Left renal cortex interstitium (tissue), 4 donors: ENCODE measurements at places on chromosomes 13 and 19.

GRCh38 chr19:8333767-8334457 lies 9.2 kb downstream of the KANK3 start:
- no peak for DNase-seq

DNA sequence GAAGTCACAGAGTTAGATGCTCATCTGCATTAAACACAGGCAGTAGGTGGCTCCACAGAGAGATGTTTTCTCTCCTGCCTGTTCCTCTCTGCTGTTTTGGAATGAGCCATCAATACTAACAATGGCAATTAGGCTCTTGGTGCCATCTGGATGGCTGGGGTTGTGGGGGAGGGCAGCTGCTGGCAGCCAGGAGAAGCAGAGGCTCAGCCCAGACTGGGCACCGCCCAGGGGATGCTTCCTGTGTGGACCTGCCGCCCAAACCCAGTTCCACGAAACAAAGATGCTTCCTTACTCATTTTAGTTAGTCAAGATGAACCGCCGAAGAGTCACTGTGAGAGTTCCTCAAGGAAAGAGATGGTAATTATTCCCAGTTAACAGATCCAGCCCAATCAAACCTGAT lies 50.8 kb upstream of the PCDH8 start:
- DNase-seq, result no peak

DNA sequence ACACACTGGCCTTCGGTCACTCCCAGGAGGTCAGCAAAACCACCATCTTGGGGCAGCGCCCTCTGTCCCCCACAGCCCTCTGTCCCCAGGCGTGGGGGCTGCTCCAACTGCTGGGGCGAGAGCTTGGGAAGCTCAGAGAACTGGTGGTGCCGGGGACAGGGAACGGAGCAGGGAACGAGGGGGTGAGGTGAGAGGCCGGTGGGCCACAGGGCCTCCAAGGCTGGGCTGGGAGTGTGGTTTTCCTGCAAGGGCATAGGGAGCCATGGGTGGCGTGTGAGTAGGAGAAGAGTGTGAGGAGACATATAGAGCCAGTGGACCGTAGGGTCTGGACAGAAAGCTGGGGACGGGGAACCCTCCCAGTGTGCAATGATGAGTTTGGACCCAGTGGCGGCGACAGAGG lies 34.1 kb downstream of the F2RL3 start:
- no peak for DNase-seq

GRCh38 chr13:110430391-110431336 lies 123.6 kb downstream of the COL4A2 start:
- DNase-seq, result no peak

DNA sequence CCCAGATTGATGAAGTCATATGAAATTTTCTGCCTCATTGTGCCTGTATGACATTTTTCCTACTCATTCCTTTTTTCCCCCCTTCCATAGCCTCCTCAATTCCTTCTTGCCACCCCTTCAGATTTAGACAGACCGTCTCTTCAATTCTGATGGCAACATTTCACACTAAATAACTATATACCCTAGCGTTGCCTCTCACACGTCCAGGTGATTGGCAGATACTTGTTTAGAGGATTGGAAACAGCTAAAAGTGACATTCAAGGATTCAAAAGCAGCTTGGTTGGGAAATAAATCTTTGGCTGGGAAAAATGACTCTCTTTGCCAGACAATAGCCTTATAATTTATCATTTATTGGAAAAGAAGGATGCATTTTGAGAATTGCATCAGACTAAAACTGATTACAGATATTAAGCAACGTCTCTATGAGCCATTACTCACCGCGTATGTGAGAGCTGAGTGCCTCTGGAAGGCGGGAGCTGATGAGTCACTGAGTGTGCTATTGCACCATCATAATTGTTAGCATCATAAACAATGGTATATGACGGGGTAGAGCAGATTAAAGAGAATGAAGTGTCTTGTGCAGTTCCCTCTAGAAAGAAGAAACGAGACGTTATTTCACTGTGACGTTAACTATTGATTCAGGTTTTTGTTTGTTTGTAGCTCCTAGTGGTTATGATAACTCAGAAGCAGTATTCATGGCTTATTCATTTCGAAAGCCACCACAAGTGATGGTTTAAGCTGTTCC lies 61.1 kb upstream of the FAM216B start:
- DNase-seq, result no peak

DNA sequence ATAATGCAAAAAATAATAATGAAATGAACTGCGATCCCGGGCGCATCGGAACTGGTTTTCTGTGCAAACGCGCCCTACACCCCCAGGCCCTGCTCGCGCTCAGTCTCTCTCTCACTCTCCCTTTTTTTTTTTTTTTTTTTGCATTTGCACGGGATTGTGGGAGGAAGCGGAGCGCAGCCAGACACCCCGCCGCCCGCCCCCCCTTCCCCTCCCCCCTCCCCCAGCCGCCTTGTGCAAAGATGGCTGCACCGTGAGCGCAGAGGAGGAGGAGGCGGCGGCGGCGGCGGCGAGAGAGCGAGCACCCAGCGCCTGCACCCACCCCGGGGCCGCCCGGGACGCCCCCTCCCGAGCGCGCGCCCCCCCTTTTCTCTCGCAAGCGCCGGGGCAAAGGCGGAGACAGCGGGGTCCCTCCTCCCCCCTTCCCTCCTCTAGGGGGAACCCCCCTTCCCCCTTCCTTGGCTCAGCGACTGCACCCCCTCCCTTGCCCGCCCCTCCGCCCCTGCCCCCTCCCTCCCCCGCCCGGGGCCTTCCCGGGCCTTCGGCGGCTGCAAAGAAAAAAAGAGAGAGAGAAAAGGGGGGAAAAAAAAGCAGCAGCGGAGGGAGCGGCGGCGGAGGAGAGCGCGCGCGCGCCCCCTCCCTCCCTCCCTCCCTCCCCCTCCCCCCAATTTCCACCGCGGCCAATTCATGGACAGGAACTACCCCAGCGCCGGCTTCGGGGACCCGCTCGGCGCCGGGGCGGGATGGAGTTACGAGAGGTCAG lies at the start of gene PRR12:
TSS of gene PRR12 (plus strand) at position 212 of the 760 bp plus-strand sequence. CDS start at position 685, 473 bp downstream.
- no peak for DNase-seq

DNA sequence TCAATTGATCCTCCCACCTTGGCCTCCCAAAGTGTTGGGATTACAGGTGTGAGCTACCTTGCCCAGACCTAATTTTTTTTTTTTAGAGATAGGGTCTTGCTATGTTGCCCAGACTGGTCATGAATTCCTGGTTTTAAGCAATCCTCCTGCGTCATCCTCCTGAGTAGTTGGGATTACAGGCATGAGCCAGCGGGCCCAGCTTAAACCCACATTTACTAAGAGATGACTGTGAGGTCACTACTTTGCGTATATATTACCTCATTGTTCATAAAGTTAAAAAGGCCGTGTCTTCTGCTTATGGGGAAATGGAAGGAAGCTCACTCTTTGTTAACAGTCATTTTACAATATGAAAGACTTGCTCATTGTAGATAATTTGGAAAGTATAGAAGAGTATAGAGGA lies 39.6 kb upstream of the C1QTNF9 start:
- no peak for DNase-seq

DNA sequence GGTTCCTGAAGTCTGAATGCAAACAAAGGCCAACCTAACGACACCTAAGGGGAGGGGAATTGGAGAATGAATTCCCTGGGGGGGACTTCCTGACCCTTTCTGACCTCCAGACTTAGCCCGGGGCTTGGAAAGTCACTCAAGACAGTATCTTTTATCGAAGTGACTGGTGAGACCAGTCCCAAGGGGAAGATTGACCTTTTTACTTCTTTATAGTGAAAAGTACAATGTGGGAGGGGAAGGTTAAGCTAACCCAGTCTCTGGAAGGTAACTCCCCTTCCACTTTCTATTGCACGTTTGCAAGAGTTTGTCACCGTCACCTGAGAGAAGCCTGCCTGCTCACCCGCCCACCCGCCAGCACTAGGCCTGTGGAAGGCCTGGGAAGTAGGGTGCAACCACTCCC lies 111.9 kb downstream of the EFNB2 start:
- no peak for DNase-seq

DNA sequence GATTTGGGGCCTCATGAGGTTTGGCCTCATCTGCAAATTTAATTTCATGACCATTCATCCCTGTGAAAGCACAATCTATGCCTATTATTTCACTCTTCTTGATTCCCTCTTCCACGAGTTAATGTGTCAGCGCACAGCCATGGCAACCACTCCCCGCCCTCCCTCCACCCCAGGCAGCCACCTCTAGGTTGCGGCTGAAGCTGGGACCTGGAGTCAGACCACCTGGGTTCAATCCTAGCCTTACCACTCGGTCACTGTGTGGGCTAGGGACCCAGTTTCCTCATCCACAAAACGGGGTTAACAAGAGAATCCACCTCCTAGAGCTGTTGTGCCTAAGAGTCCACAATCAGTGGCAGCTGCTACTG lies 9.8 kb downstream of the CHST8 start:
- DNase-seq, result no peak

- peak; percentile 66 for DNase-seq
Observed at GRCh38 chr13:48976576-48977285, 1.0 kb downstream of the FNDC3A start.
